ENCODE measurements at places on chromosomes 3 and 15.

DNA sequence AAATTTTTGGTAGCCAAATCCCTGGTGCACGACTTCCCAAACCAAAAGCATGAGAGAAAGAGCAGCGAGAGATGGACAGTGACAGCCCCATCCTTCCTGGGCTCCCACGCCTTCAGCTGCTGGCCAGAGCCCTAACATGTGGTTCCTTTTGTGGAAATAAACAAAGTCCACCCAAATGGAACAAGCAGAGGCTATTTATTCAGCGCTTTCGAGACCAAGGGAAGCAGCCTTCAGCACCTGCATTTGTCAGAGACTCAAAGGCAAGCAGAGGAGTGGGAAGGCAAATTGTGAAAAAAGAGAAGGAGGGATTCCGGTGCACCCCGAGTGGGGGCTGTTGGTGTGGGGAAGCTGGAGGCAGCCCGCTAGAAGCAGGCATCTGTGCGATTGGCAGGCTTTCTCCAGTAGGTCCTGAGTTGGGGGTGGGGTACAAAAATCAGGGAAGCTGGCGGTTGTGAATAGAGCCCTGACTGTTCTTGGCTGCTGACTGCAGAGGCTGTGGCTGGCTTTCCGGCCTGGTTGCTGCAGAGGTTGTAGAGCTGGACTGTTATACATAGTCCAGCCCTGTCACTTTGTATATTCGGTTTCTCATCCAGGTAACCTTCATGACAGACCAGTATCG, 427.2 kb downstream of the OCA2 start:
- no peak for DNase-seq

DNA sequence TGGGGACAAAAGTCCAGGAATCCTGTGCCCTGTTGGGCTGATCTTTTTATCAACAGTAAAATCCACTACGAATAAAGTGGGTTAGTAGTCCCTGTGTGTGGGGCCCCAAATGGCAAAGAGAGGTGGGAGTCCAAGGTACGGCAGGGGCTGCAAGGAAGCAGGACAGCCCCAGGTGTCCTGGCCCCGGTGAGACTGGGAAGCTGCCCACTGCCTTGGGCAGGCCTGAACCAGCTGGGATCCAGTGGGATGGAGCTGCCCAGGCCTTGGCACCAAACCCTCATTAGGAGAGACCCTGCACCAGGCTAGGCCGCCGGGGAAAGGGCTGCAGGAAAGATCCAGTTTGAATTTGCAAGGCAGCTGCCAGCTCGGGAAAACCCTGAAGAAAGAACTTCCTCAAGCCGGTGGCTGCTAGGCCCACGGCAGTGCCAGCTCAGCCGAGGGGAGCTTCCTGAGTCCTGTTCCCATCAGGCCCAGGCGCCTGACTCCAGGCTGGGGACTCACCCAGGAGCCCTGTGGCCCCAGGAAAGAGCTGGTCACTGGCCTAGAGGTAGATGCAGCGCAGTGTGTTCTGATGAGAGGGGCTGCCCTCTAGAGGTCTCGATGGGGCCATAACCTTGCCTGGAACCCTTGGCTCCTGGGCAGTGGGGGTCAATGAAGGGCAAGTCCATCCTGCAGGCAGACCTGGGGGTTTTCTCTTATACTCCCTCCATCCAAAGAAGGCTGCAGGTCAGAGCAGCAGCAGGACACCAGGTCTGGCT, 14.4 kb upstream of the GNAI2 start:
- DNase-seq: peak; percentile 79

GRCh38 chr3:30625541-30626438, 19.4 kb downstream of the TGFBR2 start:
- DNase-seq: no peak

- no peak for DNase-seq
These were observed 33.4 kb downstream of the SLC28A2 start for GRCh38 chr15:45285413-45285812.

- DNase-seq: no peak
These were observed 52.7 kb downstream of the MITF start for GRCh38 chr3:69791919-69792399.

DNA sequence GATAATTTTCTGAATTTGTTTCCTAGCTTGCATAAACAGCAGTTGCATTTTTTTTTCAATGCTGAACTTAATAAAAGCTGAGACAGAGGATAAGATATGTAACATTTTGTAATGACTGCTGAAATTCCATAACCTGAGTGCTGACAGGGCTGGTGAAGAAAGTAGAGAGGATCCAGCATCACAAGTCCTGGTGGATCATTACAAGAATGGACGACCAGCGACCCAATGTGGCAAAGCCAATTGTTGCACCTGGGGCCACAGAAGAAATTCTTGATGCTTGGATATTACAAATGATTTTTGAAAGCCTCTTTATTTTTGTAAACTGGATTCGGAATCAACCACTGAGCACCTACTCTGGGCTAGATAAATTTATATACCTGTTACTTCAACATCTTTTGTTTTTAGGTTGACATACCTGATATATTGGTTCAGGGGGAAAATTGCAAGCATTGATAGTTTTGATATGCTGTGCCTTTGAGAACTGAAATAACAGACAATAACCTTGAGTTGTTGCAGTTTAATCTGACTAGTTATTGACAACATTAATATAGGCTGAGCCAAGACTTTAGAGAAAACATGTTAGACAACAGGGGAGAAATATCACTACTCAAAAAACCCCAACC, 3.9 kb upstream of the ACTL6A start:
- peak; percentile 63 for DNase-seq

DNA sequence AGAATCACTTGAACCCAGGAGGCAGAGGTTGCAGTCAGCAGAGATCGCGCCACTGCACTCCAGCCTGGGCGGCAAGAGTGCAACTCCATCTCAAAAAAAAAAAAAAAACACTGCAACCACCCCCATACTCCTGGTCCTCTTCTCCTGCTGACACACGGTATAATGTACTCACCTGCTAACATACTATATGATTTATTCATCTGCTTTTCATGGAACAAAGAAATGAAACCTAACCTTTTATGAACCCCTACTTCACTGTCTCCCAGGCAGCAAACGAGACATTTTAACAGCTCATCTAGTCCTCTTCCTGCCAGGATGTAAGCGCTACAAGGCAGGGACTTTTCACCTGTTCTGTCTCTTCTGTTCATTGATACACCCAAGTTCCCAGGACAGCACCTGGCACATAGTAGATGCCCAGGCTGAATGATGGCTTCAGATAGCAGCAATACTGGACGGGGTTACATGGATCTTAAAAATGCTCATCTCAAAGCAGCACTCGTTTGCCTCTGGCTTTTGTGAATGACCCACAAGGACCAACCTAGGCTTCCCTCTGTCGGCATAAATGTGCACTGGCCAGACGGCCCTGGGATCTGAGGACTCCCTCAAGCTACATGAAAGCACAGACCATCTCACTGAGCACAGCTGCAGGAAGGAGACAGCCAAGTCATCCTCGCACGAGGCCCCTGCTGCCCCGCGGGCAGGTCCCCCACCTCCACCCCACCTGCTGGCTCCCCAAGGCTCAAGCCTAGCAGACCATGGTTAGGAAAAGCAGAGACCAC, 20.3 kb downstream of the XXYLT1 start:
- no peak for DNase-seq

DNA sequence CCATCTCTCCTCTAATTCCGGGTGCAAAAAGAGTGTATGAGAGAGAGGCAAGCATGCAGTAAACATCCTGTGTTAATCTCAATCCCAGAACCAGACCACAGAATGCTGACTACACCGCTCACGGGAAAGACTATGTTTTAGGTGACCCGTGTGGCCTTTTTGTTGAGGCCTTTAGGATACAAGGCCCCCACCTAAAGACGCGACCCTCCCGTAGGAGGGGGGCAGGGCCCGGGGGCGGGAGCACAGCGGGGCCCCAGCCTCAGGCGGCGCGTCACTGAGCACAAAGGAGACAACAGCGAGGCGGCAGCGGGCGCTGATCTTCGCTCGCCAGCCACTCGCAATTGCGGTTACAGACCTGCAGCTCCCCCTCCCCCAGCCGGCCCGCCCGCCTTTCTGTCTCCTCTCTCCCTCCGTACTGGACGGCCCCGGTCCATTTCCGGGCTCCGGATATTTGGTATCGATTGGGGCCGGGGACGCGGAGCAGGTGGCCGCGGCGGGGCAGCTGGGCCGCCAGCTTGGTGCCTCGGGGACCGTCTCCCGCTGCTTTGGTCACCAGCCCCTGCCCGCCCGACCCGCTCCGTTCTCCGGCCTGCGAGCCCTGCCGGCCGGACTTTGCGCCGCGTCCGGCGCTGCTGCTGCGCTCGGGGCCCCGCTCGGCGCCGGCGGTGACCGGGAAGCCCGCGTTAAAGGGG, at the start of gene CCDC50:
TSS of gene CCDC50 (plus strand) at position 433 of the 692 bp plus-strand sequence. CDS start 281 bp downstream, outside the sequence.
- peak; percentile 86 for DNase-seq

DNA sequence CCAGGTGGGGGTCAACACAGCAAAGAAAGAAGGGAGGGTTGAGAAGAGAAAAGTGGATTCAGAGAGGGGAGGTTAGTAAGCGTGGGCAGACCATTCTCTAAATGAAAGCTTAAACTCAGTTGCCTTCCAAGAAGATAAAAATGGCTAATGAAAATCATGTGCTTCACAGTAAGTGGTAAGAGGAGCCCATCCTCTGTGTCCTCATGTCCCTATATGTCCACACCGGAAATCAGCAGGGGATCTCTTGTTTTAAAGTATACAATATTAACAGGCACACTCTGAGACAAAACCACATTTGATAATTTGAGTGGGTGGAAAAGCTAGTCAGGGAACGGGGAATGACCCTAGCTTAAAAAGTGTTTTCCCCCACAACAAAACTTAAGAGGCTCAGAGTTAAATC, 4.4 kb upstream of the FOXP1 start:
- DNase-seq: no peak

Measured in iPS-NIHi11 (cell line).